ENCODE measurements at places on chromosomes 3 and 15. TPM values are rescaled to one million over a fixed set of nuclear protein-coding genes. Genes with fewer than 3 reads are reported as not detected.

The C3orf85 gene
- not detected for total RNA-seq

The CELSR3 gene
- 27.9 TPM for total RNA-seq

The SLC22A14 gene
- not detected for total RNA-seq

The PLXND1 gene
- total RNA-seq: 63.9 TPM

The LRTM1 gene
- not detected for total RNA-seq

The ZNF502 gene
- 3.6 TPM for total RNA-seq

The TMEM45A gene
- 6.6 TPM for total RNA-seq

The SLC28A1 gene
- 0.16 TPM for total RNA-seq

The HRH1 gene
- not detected for total RNA-seq

The TARS3 gene
- total RNA-seq: 10.6 TPM

- no peak for DNase-seq
Measured at GRCh38 chr3:196406811-196407470, 25.3 kb downstream of the UBXN7 start.

DNA sequence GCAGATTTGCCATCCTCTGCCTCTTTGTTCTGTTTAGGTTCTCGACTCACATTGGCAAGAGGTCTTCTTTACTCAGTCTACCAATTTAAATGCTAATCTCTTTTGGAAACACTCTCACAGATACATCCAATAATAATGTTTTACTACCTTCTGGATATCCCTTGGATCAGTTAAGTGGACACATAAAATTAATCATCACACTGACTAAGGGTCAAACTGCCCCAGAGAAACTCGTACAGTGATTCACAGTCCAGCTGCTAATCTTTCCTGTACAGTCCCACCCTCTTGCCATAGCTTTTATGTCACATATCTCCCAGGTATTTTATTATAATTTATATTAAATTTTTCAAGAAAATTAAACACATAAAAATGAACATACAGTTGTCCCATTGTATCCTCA is 360.8 kb upstream of the RGMA start:
- no peak for DNase-seq

GRCh38 chr3:188060840-188061544 is 93.0 kb upstream of the LPP start:
- no peak for DNase-seq

DNA sequence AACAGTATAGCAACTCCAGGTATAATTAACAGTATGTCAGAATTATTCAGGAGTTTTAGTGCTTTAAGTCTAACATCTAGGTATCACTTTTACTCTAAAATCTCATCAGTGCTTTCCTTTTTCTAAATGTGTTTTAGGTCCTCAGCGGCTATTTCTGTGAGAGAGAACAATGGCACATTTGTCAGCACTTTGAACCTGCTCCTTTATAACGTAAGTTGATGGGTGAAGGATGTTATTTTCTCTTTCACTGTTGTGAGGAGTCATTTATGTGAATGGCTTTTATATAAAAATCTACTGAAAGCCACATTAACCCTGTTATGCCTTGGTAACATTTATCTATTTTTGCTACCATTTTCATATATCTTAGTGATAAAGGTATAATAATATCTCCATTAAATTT is 22.8 kb downstream of the ZPLD1 start:
- DNase-seq: no peak

DNA sequence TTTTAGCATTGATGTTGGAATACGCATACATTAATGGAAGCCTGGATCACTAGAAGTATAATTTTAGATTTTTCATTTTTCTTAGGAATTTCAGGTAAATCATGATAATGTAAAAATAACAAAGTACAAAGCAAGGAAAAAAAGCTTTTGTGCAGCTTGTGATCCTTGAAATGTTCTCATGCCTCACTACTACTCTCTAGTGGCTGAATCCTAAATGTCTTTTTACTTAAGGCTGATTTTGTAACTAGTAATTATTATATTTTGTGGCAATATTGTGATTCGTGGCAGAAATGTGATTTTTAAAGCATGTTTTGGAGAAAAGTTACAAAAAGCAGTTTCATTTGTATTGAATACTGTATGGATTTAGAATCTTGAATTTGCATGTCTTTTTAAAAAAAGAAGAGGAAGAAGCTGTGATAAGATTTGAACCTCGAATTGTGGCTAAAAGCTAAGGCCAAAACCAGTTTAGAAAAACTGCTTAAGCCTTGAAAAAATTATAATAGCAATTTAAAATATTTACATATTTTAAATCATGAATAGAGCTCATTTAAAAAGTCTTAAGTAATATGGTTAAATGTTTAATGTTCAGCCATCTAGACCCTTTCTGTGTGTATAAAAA is 39.0 kb downstream of the U2SURP start:
- no peak for DNase-seq

DNA sequence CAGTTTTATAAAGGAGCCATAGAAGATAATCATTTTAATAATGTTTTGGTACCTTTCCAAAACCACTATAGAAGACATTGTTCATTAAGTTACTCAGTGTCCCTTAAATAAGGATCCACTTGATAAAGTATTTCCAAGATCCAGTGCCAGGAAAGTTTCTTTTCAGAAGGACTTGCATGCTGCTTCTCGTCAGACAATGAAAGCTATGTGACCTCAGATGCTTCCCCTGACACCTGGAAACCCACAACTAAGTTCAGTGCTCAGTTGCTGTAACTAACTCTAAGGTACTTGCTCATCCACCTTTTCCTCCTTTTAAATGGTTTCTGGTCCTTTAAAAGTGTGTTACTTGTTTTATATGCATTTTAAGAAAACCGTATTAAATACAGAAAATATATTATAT is 7.3 kb downstream of the SSR3 start:
- no peak for DNase-seq

DNA sequence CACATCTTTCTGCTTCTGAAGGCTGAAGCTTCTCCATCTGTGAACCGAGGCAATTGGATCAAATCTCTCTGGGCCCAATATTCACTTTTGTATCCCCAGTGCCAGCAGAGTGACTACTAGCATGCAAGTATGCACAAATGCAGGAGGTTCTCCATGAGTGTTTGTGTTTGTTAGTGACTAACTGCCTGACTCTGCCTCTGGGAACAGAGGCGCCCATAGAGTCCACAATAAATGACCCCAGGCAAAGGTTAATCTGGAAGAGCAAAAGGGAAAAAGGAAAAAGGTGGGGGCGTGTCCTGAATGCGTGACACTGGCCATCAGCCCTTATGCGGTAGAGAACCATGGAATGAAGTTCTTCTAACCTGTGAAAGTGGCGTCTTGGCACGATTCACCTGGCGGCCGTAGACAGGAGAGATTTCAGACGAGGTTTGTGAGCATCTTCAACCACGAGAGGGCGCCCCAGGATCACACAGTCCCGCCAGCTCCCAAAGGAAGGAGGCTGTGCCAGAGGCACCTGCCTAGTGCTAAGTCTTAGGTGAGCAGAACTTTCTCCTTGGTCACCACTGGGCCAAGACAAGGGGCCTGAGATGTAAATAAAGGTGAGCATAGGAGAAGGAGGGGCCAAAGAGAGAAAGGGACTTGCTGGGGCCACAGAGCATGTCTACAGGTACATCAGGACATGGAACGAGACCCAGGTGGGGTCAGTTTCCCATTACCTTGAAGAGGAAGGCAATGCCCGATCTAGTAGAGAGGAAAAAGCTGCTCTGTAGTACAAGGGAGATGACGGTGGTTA is 44.2 kb downstream of the RBPMS2 start:
- peak; percentile 95 for DNase-seq

DNA sequence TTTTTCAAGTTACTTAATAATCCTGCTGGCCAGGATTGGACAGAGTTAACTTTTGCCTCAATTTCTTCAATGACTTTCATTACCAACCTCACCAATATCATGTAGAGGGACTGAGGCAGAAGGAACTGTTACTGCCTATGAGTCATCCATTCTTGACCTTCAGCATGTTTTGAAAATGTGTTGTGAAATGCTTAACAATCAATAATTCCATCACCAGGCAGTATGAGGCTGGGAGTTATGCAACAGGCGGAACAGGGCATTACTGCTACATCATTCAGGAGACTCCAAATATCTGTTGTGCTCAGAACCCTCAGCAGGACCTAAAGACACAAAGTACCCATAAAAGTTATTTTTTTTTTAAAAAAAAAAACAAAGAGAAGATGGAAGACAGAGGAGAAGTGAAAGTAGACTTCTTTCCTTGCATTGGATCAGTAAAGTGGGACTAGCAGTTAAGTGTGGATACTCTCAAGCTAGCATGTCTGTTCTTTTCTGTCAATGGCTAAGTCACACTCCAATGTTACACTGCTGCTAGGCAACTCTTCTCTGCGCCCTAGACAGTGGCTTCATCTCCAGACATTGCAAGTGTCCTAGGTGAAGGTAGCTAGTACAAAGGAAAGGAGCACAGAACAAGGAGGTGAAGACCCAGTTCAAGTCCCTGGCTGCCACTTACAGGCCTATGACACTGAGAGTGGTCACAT is 184.9 kb upstream of the LPP start:
- no peak for DNase-seq

DNA sequence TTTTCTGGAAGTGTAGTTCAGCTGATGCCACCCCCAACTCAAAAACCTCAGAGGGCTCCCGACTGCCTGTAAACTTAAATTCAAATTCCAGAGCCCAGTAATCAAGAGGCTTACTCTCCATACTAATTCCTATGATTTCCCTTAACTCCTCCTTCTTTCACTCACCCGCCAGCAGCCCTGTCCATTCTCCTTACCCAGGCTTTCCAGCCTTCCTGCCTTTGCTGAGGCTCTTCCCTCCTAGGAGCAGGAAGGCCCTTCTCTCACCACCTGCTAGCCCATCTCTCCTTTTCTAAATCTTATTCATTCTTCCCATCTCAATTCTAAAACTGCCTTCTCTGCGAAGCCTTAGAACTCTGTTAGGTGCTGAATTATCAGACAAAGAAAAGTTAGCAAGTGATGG is 30.4 kb downstream of the RORA start:
- DNase-seq: no peak

DNA sequence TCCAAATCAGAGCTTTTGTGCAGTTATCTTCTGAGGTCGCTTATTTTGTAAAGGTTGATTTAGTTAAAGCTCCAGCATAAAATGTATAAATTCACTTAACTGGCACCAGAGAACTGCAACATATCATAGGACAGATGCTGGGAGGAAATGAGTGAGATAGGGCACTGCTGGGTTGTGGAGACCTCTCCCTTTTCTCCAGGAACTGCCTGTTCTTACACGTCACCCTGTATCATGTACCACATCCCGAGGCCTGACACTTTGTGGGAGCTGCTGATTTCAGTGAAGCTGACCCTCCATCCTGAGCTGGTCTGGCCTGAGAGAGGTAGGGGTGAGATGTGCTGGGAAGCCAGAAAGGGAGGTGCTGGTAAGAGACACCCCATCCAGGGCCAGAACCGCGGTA is 213.8 kb upstream of the FEZF2 start:
- DNase-seq: no peak

- DNase-seq: no peak
Measured at GRCh38 chr15:60830479-60830878, 351.5 kb upstream of the ICE2 start.

- DNase-seq: peak; percentile 81
Measured at GRCh38 chr15:84654689-84655453, 788 bp upstream of the WDR73 start.

DNA sequence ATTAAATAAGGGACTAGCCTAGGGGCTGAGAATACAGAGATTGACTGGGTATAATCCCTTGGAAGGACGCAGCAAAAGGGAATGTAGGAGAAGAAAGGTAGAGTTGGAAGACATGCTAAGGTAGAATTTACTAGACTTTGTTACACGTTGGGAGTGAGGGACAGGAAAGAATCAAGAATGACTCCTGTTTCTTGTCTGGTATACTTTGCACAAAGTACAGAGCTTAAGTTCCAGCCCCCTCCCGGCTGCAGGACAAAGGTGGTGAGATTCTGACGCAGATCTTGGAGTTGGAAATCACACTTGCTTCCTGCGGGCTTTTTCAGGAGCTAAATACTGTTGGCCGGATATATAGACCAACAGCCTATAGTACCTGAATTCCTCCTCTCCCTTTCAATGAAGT is 895 bp downstream of the HYKK start:
- no peak for DNase-seq

DNA sequence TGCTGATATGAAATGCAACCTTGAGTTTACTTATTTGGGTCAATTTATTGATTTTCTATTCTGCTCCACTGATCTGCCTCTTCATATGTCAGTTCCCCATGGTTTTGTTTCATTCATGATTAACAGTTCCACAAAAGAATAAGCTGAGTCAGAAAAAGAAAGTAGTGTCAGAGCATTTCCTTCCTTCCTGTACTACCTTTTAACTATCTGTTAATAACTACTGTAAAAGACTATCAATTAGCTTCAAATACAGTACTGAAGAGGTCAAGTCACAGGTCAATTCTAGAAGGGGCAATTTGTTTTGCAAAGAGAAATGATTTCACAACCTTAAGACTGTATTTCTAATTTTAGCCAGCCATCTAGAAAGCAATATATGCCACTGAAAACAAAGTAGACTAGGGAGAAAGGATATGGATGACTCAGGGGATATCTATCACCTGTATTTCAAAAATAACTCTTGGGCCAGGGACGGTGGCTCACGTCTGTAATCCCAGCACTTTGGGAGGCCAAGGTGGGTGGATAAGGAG is 129.5 kb downstream of the TFDP2 start:
- DNase-seq: no peak

GRCh38 chr3:156617145-156617544 is 57.2 kb upstream of the TIPARP start:
- no peak for DNase-seq

GRCh38 chr3:172094621-172095557 is 55.5 kb downstream of the FNDC3B start:
- no peak for DNase-seq

GRCh38 chr3:48194446-48195071 is 6.3 kb upstream of the CDC25A start:
- peak; percentile 86 for DNase-seq

DNA sequence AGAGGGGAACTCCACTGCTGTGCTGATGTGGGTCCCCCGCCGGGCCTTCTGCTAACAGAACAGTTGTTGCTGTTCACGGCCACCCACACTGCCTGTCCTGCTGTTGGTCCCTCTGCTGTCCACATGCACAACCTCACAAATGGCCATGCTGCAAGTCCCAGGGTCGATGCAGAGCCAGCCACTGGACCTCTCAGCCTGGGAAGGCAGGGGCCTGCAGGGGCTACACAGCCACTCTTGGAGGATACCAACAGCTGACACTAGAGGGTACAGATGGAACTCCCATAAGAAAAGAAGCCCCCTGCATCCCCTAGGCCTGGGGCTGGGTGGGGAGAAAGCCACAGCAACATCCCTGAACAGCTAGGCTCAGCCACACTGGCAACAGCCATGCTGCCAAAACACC is 104.4 kb upstream of the IQSEC1 start:
- DNase-seq: no peak

DNA sequence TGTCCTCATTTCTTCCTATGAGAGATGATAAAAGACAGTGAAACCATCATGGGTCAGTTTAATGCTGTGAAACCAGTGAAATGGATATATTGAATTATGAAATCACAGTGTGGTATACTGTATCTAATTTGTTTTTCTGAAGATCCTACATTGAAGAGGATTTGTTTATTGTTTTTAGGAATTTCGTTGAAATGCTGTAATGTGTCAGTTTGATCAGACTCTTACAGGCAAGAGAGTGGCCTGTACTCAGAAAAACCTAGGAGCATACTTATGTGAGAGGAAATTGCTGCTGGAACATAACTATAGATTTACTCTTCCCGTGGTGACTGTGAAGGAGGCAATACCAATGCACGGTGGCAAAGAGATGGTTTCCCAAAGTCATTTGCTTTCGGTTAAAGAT is 29.1 kb upstream of the ONECUT1 start:
- no peak for DNase-seq

- no peak for DNase-seq
Measured at GRCh38 chr3:53941184-53941583, 49.5 kb upstream of the SELENOK start.

GRCh38 chr3:15681668-15682067 is 80.1 kb downstream of the BTD start:
- no peak for DNase-seq

Data from WTC11 (cell line).